ENCODE measurements at places on chromosomes 7 and 10.

- DNase-seq, result no peak
Measured at GRCh38 chr7:139694389-139694676, 83.5 kb downstream of the HIPK2 start.

GRCh38 chr7:25037325-25037724 lies 57.3 kb upstream of the OSBPL3 start:
- no peak for DNase-seq

- DNase-seq, result no peak
Measured at GRCh38 chr10:128687408-128687807, 561.2 kb upstream of the MKI67 start.

- no peak for DNase-seq
Measured at GRCh38 chr7:42831006-42831717, 80.7 kb downstream of the C7orf25 start.

- DNase-seq, result no peak
Measured at GRCh38 chr10:47147186-47147585, 152.8 kb upstream of the GDF10 start.

DNA sequence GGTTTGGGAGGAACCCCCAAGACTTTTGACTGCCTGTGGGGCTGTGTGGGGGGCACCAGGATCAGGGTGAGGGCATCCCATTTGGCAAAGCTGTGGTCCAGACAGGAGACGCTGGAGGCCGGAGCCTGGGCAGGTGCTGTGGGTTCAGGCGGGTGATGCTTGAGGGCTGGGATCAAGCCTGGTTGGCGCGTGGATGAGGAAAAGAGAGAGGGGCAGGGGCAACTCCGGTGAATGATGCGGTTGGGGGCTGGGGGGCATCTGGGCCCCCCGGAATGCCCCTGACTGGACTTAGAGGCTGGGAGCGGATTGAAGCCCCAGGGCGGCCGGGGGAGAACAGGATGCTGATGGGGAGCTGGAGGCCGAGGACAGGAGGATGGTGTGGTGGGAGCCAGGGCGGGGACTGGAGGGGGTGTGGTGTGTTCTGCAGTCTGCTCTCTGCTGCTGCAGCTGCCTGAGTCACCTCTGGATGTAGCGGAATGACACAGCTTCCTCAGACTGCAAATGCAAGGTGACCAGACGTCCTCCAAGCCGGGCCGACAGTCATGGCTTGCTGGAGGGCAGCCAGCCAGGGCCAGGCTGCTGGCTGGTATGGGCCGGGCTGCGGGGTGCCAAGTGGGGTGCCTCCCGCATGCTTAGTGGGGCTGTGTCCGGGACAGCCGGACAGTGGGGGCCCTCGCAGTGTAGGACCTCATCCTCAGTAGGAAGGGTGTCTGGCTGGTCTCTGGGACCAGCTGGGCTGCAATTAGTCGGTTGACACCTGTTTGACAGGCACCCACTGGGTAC lies 3.2 kb downstream of the MAFK start:
- DNase-seq, result peak; percentile 55

GRCh38 chr7:12570534-12571461 lies at the start of gene SCIN:
SCIN (plus strand) TSS chr7:12570720; CDS start chr7:12570787, 67 bp downstream.
- DNase-seq, result no peak
